ENCODE measurements at places on chromosomes 5 and 9. TPM values are rescaled to one million over a fixed set of nuclear protein-coding genes. Genes with fewer than 3 reads are reported as not detected.

DNA sequence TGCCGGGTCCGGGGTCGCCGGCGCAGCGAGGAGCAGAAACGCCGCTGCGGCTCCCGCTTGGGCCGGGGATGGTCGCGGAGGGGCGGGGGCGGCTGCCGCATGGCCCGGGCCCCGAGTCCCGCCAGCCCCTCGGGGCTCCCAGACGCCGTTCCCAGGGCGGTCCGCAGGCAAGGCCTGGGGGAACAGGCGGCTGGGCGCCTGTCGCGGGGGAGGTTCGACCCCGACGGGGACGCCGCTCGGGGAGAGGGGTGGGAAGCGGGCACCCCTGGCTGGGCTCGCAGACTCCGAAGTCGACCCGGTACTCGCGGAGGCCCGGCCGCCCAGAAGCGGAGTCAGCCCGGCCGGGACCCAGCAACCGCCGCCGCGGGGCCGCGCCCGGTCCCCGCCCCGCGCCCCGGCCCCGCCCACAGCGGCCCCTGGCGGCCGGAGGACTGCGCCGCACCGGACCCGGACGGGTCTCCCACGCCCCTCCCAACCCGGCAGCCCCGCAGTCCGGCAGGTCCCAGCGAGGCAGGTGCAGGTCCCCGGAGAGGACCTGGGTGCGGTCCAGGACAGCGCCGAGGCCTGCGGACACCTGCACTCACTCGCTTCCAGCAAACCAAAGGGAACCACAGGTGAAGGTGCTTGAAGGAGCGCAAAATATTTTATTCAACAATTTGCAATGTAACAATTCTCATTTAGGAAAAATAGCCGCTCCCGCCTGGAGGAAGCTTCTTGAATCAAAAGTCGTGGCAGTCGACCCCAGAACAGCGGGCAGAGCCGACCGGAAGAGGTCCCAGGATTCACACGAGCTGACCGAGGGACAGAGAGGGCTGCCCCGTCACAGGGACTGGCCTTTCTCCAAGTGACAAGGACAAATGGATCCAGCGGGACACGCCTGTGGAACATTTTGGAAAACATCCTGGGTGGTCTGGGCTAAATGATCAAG, at the start of gene INPP5E:
TSS of gene INPP5E (minus strand) at position 365 of the 928 bp plus-strand sequence. CDS start 426 bp downstream, outside the sequence.
- no peak for DNase-seq

DNA sequence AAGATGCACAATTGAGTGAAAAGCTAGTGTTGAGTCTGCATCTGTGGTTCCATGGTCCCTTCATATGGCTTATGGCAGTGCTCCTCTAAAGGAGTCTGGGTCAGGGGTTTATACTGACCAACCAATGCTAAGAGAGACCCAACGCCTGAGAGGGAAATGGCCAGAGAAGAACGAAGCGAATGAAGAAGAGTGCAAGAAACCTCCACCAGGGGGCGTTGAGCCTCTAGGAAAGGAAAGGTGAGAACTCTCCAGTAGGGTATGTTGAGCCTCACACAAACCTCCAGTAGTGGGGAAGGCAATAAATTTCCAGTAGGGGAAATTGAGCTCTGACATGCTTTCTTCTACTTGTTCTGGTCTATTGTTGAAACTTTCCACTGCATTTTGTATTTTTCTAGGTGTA, 470.6 kb downstream of the PRDM9 start:
- no peak for DNase-seq

DNA sequence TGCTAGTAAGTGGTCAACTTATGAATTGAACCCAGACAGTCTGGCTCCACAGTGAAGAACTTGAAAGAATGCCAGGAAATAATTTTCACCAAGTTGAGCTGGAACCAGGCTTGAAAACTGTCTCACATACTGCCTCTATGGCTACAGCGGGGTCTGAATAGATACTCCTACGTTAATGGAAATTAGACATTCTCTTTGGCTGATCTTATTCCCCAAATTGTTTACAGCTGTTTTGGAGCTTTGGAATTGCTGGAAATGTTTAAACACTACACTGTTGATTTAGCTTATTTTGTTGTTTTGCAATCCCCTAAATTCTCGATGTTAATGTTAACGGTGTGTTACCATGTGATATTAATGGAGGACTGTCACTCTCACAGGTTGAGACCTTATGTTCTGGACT, 146.4 kb downstream of the FBXL7 start:
- DNase-seq = no peak

The BSPRY gene
- total RNA-seq = 0.19 TPM

Data from mesenteric fat pad (tissue), 1 donor.